Ascending aorta (tissue), 2 donors: ENCODE measurements at places on chromosomes 13 and 19.

GRCh38 chr13:37529751-37530385, 68.7 kb downstream of the POSTN start:
- no peak for DNase-seq
- no peaks in the 10 kb centered on the region for H3K36me3 ChIP-seq
- H3K27ac ChIP-seq, result no peak overlapping the region
- no peak overlapping the region for H3K4me3 ChIP-seq
- H3K4me1 ChIP-seq, result no peaks in the 10 kb centered on the region

- no peaks in the 10 kb centered on the region for H3K4me1 ChIP-seq
- H3K4me3 ChIP-seq, result no peak overlapping the region
- no peak overlapping the region for H3K27ac ChIP-seq
- H3K27me3 ChIP-seq, result no peaks in the 10 kb centered on the region
Observed at GRCh38 chr19:48346191-48346590, 17.5 kb downstream of the TMEM143 start.

- no peaks in the 10 kb centered on the region for H3K4me1 ChIP-seq
- no peak for DNase-seq
- no peaks in the 10 kb centered on the region for H3K36me3 ChIP-seq
- no peak overlapping the region for H3K4me3 ChIP-seq
Observed at GRCh38 chr13:97214921-97215320, 7.2 kb upstream of the MBNL2 start.

DNA sequence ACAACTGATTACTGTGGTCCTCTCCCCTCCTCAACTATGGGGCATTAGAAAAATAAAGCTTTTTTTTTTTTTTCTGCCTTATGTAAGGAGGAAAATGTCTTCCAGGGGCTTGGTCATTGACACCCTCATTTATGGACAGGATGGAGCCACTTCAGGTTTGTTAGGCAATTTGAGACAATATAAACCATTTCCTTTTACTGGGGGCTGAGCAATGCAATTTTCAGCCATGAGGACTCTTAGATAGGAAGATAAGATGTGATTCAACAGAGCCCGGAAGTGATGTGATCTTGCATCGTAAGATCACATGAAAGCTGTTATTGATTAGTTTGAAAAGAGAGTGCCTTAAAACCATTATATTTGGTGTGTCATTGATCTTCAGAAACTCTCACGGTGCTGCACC, 210.8 kb downstream of the OXGR1 start:
- no peak for DNase-seq
- H3K27me3 ChIP-seq, result no peaks in the 10 kb centered on the region
- no peaks in the 10 kb centered on the region for H3K36me3 ChIP-seq

- H3K4me3 ChIP-seq, result no peak overlapping the region
- H3K4me1 ChIP-seq, result no peaks in the 10 kb centered on the region
Observed at GRCh38 chr13:97884707-97885468, 68.6 kb upstream of the IPO5 start.

GRCh38 chr19:44570984-44571684, 41.7 kb upstream of the CEACAM20 start:
- H3K27ac ChIP-seq, result no peak overlapping the region
- H3K27me3 ChIP-seq, result no peaks in the 10 kb centered on the region
- no peaks in the 10 kb centered on the region for H3K36me3 ChIP-seq

- H3K27ac ChIP-seq, result no peak overlapping the region
- peaks cover 8% of the 10 kb centered on the region for H3K36me3 ChIP-seq
- no peak overlapping the region for H3K4me3 ChIP-seq
- no peaks in the 10 kb centered on the region for H3K27me3 ChIP-seq
- no peaks in the 10 kb centered on the region for H3K4me1 ChIP-seq
Observed at GRCh38 chr13:23844132-23844531, 45.1 kb downstream of the MIPEP start.

DNA sequence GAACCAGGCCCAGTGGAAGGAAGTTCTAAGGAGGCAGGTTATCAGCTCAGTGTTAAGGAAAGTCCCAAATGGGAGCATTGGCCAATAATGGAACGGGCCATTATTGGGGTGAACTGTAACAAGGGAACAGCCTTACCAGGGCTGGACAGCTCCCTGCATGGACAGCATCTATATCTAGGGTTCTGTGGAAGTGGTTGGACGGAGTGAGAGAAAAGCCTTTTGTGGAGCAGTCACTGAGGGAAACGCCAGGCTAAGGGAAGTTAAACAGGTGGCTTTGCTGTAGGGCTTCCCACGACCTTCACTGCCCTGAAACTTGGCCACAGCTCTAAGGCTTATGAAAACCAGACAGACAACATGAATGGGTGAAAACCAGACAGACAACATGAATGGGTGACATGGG, 17.0 kb downstream of the POU2F2 start:
- H3K27me3 ChIP-seq, result no peaks in the 10 kb centered on the region
- DNase-seq, result no peak
- H3K4me3 ChIP-seq, result no peak overlapping the region
- H3K4me1 ChIP-seq, result peaks cover 5% of the 10 kb centered on the region

DNA sequence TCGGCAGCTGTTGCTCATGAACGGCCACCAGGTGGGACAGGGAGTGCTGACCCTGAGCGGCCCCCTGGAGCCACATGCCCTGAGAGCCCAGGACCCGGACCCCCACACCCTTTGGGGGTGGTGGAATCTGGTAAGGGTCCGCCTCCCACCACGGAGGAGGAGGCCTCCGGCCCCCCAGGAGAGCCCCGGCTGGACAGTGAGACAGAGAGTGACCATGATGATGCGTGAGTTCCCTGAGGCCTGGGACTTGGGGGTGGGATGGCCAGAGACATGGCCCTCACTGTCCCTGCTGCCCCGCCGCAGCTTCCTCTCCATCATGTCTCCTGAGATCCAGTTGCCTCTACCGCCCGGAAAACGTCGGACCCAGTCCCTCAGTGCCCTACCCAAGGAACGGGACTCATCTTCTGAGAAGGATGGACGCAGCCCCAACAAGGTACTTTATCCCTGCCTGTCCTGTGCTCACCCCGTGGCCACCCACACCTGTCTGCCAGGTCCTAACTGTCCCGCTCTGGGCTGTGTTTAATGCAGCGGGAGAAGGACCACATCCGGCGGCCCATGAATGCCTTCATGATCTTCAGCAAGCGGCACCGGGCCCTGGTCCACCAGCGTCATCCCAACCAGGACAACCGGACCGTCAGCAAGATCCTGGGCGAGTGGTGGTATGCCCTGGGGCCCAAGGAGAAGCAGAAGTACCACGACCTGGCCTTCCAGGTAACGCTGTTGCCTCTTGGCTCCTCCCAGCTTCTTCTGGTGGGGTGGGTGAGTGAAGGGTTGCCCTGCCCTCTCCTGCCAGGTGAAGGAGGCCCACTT, 14.7 kb upstream of the PRR19 start:
- H3K27ac ChIP-seq, result peak overlapping the region; percentile 72
- H3K27me3 ChIP-seq, result no peaks in the 10 kb centered on the region
- peaks cover 36% of the 10 kb centered on the region for H3K4me1 ChIP-seq
- peak overlapping the region; percentile 85 for H3K4me3 ChIP-seq

DNA sequence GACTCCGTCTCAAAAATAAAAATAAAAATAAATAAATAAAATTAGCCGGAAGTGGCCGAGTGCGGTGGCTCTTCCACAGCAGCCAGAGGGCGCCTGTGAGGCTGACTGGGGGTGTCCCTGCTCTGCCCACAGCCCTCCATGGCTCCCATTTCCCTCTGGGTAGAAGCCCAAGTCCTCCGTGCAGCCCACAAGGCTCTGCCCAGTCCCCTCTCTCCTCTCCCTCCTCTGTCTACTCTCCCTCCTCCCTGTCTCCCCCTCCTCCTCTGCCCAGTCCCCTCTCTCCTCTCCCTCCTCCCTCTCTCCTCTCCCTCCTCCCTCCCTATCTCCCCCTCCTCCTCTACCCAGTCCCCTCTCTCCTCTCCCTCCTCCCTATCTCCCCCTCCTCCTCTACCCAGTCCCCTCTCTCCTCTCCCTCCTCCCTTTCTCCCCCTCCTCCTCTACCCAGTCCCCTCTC, 20.4 kb downstream of the MISP start:
- DNase-seq, result no peak
- no peaks in the 10 kb centered on the region for H3K4me1 ChIP-seq
- H3K36me3 ChIP-seq, result no peaks in the 10 kb centered on the region
- no peak overlapping the region for H3K27ac ChIP-seq
- no peaks in the 10 kb centered on the region for H3K27me3 ChIP-seq

DNA sequence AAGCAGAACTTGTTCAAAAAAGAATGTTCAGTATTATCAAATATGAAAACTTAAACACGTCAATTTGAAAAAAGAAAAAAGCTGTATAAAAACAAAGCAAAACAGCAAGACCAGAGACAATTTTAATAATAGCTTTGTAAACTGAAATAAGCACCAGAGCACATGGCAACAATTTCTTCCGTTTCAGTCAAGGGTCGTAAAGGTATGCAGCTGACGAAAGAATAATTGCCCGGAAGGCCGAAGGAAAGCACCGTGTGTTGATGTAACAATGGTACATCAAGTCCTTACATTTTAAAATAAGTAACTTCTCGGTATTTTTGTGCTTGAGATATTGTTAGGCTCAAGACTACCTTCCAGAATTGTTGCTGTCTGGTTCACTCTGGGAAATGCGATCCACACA, 1.7 kb downstream of the PROSER1 start:
- peaks cover 16% of the 10 kb centered on the region for H3K4me1 ChIP-seq
- no peaks in the 10 kb centered on the region for H3K36me3 ChIP-seq
- H3K27me3 ChIP-seq, result no peaks in the 10 kb centered on the region
- peak overlapping the region; percentile 100 for H3K4me3 ChIP-seq
- DNase-seq, result no peak

DNA sequence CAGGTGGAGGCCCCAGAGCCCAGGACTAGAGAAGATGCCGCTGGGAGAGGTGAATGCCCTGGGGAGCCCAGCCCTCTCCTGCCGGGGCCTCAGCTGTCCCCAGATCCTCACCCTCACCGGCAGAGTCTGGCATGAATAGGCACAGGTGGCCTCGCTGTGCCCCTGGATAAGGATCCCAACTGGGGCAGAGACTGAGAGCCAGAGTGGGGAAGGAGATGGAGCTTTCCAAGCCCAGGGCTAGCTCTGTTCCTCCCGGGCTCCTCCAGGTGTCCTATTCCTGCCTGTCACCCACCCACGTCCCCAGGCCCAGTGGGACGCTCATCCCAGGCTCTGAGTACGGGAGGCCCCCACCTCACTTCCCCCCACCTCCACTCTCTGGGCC, 16.5 kb downstream of the PRR36 start:
- no peaks in the 10 kb centered on the region for H3K4me1 ChIP-seq
- H3K27me3 ChIP-seq, result no peaks in the 10 kb centered on the region
- H3K27ac ChIP-seq, result no peak overlapping the region

DNA sequence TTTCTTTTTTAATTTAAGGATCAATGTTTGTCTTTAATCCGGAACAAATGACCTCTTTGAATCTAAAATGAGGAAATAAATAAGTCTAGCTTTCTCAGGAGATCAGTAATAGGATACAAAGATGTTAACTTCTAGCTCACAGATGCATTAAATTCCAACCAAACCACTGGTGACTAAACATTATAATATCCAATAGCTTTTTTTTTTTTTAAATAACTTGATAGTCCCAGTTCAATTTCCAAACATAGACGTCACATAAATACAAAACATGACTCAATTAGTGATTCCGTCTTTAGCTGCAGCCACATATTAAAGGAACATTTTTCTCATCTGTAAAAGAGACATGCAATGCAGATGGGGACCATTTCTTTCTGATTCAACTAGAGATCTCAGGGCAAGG, 390.5 kb upstream of the PCDH9 start:
- no peak overlapping the region for H3K4me3 ChIP-seq
- no peak for DNase-seq
- H3K4me1 ChIP-seq, result no peaks in the 10 kb centered on the region
- H3K27me3 ChIP-seq, result no peaks in the 10 kb centered on the region
- no peak overlapping the region for H3K27ac ChIP-seq

DNA sequence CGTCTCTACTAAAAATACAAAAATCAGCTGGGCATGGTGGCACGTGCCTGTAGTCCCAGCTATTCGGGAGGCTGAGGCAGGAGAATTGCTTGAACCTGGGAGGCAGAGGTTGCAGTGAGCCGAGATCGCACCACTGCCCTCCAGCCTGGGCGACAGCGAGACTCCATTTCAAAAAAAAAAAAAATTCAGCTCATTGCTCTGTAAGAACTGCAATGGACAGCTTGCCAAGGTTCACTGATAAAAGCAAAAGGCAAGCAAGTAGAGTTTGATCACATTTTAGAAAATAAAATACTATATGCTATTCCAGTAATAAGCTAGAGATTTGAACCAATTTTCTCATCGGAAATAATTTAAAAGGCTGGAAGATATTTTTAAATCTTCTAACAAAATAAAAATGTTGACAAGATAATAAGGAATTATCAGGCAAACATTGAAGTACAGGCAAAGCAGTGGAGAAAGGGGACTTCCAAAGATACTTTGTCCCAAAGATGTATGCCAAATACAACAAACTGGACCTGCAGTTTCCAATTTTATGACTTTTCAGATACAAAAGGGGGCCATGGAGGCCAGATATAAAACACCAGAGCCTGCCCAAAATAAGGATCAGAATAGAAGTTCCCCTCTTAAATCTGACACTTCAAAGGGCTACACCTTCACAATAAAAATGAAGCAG, 29.6 kb downstream of the SLC6A16 start:
- H3K4me3 ChIP-seq, result no peak overlapping the region
- no peak overlapping the region for H3K27ac ChIP-seq
- no peaks in the 10 kb centered on the region for H3K27me3 ChIP-seq
- DNase-seq, result no peak
- H3K4me1 ChIP-seq, result no peaks in the 10 kb centered on the region

- no peak overlapping the region for H3K27ac ChIP-seq
- H3K4me1 ChIP-seq, result peaks cover 6% of the 10 kb centered on the region
- no peaks in the 10 kb centered on the region for H3K27me3 ChIP-seq
- H3K36me3 ChIP-seq, result no peaks in the 10 kb centered on the region
- no peak overlapping the region for H3K4me3 ChIP-seq
- DNase-seq, result no peak
Observed at GRCh38 chr19:10274589-10274988, 3.7 kb downstream of the ICAM1 start.

- H3K4me1 ChIP-seq, result no peaks in the 10 kb centered on the region
- no peaks in the 10 kb centered on the region for H3K36me3 ChIP-seq
- no peak overlapping the region for H3K4me3 ChIP-seq
- no peak for DNase-seq
- no peaks in the 10 kb centered on the region for H3K27me3 ChIP-seq
- no peak overlapping the region for H3K27ac ChIP-seq
Observed at GRCh38 chr19:47820410-47820809, 1.3 kb upstream of the CRX start.

GRCh38 chr13:19838865-19839275, 24.6 kb downstream of the ZMYM5 start:
- no peak overlapping the region for H3K4me3 ChIP-seq
- no peaks in the 10 kb centered on the region for H3K4me1 ChIP-seq
- DNase-seq, result no peak
- no peaks in the 10 kb centered on the region for H3K27me3 ChIP-seq
- peaks cover 38% of the 10 kb centered on the region for H3K36me3 ChIP-seq
- no peak overlapping the region for H3K27ac ChIP-seq

GRCh38 chr13:40478775-40479174, 187.7 kb downstream of the FOXO1 start:
- H3K27me3 ChIP-seq, result no peaks in the 10 kb centered on the region
- H3K36me3 ChIP-seq, result no peaks in the 10 kb centered on the region
- H3K4me3 ChIP-seq, result no peak overlapping the region
- DNase-seq, result no peak
- peak overlapping the region; percentile 66 for H3K27ac ChIP-seq
